ENCODE measurements at places on chromosomes 4 and X.

DNA sequence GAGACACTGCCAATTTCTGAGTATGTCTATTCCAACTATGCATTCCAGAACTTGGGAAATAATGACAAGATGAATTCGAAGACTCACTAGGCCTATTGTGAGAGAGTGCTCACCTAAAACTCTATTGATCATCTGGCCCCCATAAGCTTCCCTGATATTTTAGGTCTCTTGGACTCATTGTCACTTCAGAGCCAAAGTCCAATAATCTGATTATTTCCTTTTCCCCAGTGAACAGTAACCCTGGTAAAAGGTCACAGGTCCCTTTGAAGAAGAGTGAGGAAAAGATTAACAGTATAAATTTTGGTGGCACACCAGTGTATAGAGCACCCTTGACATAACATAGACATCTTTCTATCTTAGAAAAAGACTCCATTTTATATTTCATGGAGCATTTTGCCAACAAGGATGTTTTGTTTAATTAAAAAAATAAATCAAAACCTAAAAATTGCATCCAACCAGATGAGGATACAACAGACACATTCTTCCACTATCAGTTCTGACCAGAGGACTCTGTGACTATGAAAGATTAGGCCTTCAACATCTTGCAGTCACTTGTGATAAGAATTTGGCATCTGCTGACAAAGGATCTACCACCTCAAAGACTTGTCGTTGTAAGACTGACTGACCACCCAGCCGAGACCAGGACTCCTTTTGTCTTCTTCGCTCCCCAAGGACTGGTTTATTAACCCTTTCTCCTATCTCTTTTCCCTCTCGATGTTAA is 191.9 kb downstream of the MAB21L2 start:
- no peak for DNase-seq

DNA sequence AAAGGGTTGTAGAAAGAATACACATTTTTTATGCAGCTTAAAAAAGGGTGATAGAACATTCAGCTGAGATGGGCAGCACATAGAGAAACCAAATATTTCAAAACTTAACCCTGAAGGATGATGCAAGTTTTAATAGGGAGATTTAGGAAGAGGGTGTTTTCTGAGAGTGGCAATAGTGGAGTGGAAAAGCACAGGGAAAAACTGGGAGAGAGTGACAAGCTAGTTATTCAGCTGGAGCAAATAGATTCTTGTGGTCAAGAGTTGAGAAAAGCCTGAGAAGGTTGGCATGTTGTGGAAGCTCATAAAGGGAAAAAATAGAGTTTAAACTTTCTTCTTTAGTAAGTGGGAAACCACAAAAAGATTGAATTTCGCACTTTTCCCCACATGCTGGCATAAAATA is 359.6 kb upstream of the PITX2 start:
- no peak for DNase-seq

GRCh38 chr4:138576684-138577083 is 334.5 kb upstream of the SLC7A11 start:
- DNase-seq, result no peak

DNA sequence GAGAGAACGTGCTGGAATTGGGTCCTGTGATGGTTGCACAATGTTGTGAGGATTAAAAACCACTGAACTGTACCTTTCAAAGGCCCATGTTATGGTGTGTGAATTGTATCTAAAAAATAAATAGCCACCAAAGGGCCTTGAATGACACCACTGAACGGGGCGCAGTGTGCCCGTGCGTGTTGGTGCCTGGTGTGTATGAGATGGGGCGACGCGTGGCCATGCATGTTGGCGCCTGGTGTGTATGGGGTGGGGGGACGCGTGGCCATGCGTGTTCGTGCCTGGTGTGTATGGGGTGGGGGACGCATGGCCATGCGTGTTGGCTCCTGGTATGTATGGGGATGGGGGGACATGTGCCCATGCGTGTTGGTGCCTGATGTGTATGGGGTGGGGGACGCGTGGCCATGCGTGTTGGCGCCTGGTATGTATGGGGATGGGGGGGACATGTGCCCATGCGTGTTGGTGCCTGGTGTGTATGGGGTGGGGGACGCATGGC is 66.6 kb upstream of the HELT start:
- DNase-seq, result no peak

GRCh38 chr4:142101401-142101800 is 465.0 kb downstream of the IL15 start:
- no peak for DNase-seq

- no peak for DNase-seq
Measured at GRCh38 chr4:78648640-78649363, 97.2 kb downstream of the ANXA3 start.

GRCh38 chr4:41039317-41039716 is 175.0 kb downstream of the APBB2 start:
- no peak for DNase-seq

- DNase-seq, result no peak
Measured at GRCh38 chr4:189293459-189293858, 647.2 kb upstream of the FRG1 start.

DNA sequence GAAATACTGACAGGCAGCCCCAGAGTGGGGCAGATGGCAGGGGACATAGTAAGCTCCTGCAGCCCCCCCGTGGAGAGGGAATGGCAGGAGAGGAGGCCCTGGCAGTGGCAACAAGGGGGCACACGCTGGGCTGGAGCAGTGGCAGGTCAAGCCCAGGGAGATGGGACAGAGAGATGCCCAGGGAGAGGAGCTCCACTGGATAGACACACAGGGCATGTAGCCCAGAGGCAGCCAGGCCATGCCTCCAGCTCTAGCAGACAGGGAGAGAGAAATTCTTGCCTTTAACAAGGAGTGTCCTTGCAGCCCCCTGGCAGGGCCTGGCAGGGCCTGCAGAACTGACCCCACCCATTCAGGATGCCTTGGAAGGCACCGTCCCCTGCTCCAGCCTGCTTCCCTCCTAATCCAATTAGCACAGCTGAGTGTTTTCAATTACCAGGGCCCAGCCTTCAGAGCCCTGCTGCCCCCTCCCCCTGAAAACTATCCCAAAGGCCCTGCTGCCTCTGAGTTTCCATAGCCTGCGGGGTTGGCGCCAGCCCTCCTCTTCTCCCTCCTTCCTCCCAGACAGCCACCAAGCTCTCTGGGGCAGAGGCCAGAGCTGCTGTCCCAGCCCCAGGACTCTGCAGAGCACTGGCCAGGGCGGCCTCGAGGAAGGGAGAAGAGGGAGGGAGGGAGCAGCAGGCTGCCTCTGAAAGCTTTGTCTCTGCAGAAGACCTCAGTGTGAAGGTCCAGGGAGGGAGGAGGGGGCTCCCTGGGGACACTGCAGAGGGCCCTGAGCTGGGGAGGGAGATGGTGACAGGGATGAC is 12.5 kb downstream of the L1CAM start:
- no peak for DNase-seq

DNA sequence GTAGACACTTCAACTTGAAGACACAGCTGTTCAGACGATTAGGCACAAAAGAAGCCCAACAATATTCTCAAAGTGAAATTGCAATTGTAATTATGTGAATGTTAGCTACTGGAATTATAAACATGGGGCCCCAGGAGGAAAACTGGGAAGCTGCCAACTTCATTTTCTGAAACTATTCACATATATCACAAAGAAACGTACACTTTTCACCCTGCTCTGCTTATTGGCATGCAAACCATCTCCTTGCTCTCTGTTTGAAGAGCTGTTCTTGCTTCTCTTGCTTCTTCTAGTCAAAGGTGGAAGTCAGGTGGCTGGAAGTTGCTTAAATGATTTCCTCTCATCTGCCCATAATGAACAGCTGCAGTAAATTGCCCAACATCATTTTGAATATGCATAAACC is 320.1 kb downstream of the CFAP299 start:
- DNase-seq, result no peak

GRCh38 chrX:111262086-111262485 is 8.2 kb downstream of the CAPN6 start:
- DNase-seq, result no peak

DNA sequence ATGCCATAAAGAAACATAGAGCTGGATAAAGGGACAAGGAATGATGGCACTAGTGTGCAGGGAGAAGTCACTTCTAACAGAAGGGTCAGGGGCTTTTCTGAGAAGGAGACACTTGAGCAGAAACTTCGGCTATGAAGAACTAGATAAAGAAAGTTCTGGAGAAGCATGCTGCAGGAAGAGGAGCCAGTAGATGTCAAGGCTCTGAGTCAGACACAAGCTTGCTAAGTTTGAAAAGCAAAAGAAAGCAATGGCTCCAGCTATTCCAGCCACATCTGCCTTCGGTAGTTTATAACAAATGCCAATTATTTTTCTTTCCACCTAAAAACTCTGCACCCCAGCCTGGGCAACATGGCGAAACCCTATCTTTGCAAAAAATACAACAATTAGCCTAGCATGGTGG is 7.5 kb downstream of the NUDT6 start:
- DNase-seq, result no peak

GRCh38 chr4:99934891-99935290 is 11.5 kb downstream of the DNAJB14 start:
- no peak for DNase-seq

GRCh38 chr4:140018931-140019618 is 134.9 kb downstream of the MAML3 start:
- no peak for DNase-seq

- no peak for DNase-seq
Measured at GRCh38 chr4:41197996-41198395, 16.3 kb downstream of the APBB2 start.

DNA sequence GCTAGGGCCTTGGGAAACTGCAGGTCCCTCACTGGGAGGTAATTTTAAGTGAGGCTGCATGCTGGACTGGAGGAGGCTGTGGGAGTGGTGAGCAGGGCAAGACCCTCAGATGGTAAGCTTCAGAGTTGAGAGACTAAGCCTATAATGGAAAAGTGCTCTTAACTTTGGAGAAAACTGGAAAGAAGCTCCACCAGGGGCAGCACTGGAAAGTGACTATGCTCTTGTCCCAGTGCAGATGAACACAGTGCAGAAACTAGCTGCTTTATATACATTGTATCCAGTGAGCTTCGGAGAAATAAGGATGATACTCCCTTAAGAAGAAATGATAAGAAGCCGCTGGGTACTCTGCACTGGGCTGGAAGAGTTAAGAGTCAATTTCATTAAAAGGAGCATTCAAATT is 3.2 kb upstream of the MAGEB2 start:
- no peak for DNase-seq

DNA sequence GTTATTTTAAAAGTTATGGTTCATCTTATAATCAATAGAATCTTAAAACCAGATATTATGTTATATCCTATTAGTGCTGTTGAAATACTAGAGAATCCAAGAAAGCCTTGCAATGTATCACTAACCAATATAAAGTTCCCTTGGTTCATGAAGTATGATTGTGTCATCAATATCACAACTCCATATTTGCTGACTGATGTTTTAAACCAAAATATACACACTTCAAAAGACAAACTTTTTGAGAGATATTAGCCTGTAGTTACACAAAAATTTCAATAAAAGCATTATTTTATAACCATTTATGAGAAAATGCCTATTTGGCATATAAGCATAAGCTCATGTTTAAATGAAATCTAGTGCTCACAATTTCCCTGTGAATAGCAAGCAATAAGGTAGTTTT is 198.6 kb downstream of the CENPC start:
- no peak for DNase-seq

DNA sequence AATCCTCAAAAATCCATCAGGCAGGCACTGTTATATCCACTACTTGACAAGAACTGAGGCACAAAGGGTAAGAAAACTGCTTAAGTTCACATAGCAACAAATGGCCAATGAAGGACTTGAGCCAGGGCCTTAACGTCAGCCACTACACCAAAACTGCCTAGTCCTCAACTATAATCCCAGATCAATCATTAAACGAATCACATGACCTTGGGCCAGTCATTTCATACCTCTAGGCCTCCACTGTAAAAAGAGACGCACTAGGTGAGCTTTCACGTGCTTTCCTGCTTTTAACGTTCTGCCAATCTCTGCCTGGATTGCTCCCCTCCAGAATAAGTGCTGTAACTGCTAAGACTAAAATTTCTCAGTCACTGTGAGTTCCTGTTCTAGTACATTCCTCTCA is 54.7 kb downstream of the RHOXF2B start:
- DNase-seq, result no peak

DNA sequence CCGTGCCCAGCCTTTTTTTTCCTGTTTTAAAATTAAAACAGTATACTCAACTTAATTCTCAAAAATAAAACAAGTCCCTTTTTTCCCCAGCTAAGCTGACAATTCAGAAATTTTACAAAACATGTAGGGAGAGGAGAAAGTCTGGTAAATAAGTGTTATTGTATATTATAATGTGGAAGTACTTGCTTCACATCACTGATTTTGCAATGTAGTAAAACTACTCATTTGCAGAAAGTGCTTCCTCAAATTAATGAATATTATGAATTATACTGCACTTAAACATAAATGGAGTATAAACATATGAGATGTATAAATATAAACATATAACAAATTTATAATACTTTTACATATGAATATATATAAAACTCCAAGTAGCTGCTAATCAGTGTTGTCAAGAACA is 11.6 kb upstream of the H2AZ1 start:
- DNase-seq, result no peak

DNA sequence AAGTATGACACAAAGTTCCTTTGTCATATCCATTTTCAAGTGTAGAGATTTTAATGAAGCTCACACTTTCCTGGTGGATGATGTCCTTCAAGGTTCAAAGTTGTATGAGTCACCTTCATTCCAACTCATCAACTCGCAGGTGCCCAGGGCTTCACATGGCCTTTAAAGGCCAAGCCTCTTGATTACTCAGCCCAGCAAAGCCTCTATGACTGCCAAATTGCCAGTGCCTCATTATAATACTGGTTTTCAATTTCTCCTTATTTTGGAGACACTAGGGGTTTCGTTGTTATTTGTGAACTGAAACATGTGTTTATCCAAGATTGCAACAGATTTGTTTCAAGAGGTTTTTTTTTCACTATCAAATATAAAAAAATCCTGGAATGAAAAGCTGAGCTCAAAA is 45.9 kb upstream of the PPP3CA start:
- DNase-seq, result no peak

DNA sequence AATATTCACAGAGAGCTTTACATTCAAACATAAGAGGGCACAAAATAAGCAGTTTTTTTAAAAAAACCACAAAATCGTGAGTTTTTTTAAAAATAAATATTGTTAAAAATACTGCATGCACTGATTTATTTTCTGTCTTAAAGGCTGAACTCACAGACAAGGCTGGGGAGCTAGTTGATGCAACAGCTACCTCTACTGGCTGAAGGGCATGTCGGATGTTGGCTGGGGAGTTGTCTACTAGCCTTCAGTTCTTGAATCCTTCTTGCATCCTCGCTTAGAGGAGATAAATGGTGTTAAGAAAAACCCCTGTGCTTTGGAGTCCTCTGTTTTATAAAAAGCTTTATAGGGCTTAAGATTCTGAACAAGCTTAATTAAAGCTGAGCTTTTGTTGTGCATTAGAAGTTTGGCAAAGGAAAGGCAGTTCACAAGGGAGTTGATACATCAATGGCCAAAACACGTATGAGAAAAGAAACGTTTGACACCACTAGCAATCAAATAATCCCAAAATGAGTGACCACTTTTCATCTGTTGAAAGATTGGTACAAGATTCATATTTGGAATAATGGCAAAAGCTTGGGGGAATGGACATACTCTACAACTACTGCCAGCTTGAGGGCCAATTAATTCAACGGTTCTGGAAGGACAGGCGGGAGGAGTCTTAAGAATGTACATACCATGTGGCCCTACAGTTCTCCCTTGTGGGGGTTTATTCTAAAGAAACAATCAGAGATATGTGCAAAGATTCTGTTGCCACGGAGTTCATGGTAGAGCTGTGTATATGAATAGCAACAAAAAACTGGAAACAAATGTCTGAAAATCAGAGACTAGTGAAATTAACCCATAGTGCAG is 94.7 kb downstream of the SEL1L3 start:
- no peak for DNase-seq

All from stimulated activated CD4-positive, alpha-beta T cell treated with anti-CD3 and anti-CD28 coated beads, Interleukin-4, amount 100 ng/mL, for 24 hours (primary cell).